HCT116 (cell line): ENCODE measurements at places on chromosomes 3 and 15.

DNA sequence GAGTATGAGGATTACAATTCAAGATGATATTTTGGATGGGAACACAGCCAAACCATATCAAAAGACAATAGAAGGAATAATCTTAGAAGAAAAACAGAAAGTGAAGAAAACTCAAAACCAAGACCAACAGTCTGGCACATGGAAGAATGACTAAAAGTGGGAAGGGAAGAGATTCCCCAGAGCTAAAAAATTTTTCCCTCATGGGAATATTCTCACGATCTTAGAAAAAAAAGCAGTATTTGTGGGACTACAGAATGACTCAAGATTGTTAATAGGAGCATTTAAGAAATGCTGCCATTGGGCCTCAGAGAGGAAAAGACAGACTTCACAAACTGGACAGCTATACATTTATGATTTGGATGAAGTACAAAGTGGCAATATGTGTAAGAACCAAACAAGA lies 18.3 kb downstream of the OSTN start:
- DNase-seq: no peak

GRCh38 chr3:53837331-53837730 lies 8.9 kb downstream of the CHDH start:
- DNase-seq: no peak

DNA sequence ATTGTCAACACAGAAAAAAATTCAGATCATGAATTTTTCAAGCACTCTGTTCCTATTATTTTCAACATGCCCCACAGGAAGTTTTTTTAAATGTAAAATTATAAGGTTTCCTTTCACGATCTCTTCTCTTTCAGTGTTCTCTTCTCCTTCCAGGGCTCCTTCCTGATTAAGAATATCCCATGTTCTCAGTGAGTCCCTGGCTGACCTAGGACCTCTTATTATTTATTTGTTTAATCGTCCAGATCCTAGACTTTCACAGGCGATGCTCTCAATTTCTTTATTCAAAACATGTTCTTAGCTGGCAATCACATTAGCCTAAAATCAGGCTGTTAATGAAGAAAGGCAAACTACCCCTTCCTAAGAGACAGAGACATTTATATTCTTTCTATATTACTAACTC lies 124.3 kb downstream of the ABI3BP start:
- DNase-seq: no peak

DNA sequence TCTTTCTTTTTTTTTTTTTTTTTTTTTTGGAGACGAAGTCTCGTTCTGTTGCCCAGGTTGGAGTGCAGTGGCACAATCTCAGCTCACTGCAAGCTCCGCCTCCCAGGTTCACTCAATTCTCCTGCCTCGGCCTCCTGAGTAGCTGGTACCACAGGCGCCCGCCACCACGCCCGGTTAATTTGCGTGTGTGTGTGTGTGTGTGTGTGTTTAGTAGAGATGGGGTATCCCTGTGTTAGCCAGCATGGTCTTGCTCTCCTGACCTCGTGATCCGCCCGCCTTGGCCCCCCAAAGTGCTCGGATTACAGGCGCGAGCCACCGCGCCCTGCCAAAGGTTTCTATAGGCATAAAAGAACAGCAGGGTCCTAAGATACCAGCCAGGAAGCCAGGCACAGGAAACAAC lies 261.0 kb upstream of the CCDC54 start:
- no peak for DNase-seq

GRCh38 chr15:69979783-69980182 lies 117.9 kb downstream of the TLE3 start:
- no peak for DNase-seq
